GDM1 (cell line): ENCODE measurements at places on chromosomes 13 and 19.

DNA sequence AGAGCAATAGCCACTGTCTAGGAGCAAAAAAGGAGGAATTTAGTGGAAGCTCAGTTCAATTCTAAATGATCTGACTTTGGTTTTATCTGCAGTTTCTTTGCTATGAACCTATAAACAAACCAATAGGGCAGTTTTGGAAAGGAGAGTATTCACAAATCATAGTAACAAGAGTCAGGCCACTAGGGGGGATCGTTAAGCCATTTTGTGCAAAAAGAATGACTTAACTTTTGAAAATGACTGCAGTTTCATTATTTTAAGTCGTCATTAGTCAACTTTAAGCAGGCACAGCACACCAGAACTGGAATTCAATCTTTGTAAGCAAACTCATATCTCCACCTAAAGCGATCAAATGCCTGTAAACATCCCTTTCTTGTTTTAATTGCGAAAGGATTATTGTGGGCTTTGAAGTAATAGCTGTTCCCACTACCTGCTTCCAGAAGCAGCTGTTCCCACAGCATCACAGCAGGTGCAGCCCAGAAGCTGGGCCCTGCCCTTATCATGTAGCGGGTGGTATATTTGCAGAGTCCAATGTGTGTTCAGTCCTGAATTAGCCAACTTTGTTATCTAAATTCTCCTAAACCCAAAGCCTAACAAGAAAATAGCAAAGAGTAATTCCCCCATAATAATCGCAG, 51.5 kb downstream of the SOX21 start:
- no peak for DNase-seq

- DNase-seq: no peak
These were observed 102.7 kb upstream of the POSTN start for GRCh38 chr13:37701306-37701705.

GRCh38 chr13:28717170-28717569, 1.6 kb downstream of the SLC46A3 start:
- no peak for DNase-seq

DNA sequence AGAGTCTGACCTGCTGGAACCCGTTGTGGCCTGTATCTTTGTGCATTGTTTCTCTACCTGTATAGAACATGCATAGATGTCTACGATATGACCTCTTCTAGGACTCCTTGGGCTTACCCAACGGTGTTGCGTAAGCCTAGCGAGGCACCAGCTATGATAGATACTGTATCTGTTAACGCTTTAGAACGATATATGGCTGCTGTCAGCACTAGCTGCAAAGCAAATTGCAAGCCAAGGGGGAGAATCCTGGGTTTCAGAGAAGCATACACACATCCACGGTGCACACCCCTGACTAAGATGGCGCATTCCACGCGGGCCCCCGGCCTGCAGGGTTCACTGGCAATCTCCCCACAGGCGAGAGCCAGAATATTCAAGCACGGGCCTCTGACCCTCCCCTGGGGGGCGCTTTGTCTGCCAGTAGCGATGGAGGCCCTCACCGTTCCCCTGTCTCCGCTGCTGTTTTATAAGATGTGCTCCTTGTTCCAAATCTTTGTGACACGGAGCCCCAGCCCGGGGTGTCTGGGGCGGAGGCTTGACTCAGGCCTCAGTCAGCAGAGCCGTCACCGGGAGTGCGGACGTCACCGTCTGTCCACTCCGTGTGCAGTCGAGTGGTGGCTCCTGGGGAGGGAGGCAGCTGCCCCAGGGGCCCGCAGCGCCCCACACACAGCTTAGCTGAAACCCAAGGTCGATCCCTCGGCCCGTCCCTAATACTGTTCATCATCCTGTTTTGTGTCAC, 12.9 kb upstream of the RPS15 start:
- DNase-seq: no peak

GRCh38 chr19:39438270-39438934, 2.7 kb upstream of the RPS16 start:
- no peak for DNase-seq

- no peak for DNase-seq
These were observed 180.3 kb downstream of the SHISA2 start for GRCh38 chr13:25871389-25872125.

GRCh38 chr13:28494778-28495537, at the start of gene FLT1:
FLT1 (minus strand) TSS chr13:28495128; CDS start chr13:28494843, 285 bp downstream.
- DNase-seq: no peak

DNA sequence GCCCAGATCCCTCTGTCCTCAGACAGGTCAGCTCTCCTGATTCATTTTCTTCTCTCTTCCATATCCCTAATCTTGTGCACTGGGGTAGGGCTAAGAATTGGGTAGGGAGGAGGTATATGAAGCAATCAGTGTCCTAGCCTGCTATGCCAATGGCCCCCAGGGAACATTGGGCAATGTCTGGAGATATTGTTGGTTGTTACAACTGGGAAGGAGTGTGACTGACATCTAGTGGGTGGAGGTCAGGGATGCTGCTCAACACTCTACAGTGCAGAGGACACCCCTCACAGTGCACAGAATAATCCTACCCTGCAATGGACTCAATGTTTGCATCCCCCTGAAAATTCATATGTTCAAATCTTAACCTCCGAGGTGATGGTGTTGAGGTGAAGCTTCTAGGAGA, 57.5 kb downstream of the CPAMD8 start:
- DNase-seq: no peak

DNA sequence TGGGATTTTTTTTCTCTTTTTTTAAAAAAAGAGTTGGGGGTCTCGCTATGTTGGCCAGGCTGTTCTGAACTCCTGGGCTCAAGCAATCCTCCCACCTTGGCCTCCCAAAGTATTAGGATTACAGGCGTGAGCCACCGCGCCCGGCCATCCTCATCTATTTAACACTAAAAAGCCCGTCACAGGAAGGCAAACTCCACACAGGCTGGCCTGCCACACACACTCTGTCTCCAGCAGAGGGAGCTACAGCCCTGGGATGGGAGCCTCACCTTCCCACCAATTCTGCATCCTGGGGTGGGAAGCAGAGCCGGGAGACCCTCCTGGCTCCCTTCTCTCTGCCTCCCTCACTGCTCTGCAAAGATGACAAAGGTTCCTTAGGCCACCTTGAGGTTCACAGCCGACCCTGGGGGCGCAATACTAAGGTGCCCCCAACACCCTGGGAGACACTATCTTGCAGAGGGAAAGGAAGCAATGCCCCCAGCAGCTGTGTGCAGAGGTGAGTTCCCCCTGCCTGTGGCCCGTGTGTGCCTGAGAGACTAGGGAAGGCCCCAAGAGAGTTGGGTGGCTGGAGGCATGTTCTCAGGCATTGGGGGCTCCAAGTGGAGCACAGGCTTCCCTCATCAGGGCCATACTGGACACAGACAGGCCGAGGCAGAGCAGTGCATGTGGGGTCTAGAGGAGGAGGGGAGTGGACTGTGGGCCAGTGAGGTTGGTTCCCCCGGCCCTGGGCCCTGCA, 27.4 kb upstream of the TIMM44 start:
- no peak for DNase-seq

DNA sequence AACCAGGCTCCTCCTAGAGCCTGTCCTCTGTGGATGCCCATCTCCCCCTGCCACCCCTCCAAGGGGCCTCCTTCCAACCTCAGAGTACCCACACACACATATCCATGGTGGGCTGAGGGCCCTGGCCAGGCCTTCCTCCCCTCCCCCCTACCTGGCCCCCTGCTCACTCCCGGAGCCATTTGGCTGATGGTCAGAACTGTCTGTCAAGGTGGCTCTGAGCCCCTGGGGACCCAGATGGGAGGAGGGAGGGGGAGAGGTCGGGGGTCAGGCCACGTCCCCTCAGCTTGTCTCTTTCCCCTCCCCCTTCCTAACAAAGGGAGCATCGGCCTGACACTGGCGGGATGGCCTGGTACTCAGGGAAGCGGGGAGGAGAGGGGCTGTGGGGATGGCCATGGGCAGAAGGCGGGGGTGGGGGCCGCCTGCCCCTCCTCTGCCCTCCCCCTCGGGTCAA, 18.7 kb upstream of the POU2F2 start:
- DNase-seq: no peak

DNA sequence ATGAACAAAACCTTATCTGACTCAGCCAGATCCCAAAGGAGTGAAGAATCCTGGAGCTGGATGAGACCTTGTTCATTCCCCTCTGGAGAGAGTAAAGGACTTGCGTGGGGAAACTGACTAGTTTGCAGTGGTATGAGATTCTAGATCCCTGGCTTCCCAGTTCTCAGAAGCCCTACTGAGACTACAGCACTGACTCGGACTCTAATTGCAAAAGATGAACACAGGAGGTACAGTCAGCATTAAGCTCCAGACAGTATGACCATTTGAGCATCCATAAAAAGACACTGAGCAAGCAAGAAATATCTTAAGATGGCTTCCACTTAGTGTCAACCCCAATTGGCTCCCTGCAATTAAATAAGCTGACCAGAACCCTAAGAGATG, 6.8 kb downstream of the ZC3H4 start:
- DNase-seq: no peak

- no peak for DNase-seq
These were observed 50.1 kb upstream of the ATP12A start for GRCh38 chr13:24630121-24630520.

DNA sequence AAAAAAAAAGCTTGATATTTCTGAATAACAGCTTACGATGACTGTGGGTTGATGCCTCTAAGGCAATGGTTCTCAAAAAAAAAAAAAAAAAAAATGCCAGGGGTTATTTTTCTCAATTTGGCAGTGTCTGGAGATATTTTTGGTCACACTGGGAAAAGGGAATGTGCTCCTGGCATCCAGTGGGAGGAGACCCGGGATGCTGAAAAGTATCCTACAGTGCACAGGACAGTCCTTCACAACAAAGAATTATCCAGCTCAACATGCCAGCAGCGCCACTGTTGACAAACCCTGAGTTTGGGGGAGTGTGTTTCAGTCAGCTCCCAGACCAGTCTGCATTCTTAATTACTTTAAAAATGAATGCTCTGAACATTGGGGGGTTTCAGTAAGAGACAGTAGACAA, 54.5 kb downstream of the FLT3 start:
- DNase-seq: no peak

GRCh38 chr13:51524829-51525566, 59.3 kb upstream of the WDFY2 start:
- DNase-seq: no peak

DNA sequence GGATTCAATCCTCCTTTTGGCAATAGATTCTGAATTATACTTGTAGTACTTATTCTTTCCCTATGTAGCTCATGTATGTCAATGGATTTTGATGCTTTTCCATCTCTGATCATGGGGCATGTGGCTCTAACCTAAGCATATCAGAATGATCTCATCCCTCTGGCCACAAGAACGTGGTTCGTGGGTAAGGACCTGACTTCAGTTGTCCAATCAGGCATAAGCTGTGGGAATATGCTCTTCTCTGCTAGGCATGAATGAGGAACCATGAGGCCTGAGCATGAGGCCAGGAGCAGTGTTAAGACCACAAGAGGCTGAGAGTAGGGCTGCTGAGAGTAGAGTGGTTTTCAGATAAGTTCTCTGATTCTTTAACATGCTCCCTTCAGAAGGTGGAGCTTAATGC, 292.4 kb upstream of the TSHZ3 start:
- DNase-seq: no peak

- DNase-seq: peak; percentile 94
These were observed at the start of gene ALG5 for GRCh38 chr13:36999054-36999714. ALG5 (minus strand) TSS chr13:36999340; CDS start chr13:36999300, 40 bp downstream.

DNA sequence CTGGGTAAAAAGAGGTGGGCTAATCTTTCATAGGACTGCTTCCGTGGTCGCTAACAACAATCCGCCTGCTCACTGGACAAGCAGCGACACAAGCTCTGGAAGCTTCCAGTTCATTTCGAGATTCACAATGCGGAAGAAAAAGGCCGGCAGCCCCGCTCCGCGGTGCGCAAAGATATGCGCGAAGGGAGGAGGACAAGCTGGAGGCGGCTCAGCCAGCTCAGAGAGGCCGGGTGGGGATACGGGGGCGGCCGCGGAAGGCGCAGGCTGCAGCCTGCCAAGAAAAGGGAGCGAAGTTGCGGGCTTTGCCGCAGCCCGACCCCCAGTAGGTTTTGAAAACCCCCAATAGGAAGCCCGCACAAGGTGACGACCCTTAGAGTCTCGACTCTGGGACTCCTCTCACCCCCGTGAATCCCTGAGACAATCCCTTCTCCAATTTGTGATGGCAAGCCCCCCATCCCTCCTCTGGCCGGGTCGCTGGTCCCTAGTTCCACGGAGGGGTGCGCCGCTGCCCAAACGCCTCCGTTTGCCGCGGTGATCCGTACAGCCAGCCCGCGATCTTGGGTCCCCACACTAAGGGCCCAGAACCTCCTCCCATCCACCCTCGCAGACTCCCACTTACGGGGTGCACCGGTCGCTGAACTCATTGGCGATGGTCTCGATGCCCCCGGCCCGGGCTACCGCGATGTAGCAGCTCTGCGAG, 697 bp downstream of the HSPH1 start:
- peak; percentile 68 for DNase-seq

DNA sequence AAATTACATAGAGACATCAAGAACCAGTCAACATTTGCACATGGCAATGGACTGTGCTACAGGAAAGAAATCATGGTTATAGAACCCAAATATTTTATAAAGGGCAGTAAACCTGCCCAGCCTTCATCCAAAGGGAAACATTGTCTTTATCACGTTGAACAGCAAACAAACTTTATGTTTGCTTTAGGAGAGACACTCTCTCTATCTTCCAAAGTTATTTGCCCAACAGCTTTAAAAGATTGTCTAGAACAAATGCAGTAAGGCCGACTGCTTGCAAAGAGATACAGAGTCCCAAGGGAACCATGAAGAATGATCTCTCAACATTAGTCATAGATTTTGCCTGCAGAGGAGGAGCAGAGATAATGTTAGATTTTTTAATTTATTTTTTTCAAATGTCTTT, 1323.5 kb upstream of the SLC10A2 start:
- no peak for DNase-seq

- DNase-seq: no peak
These were observed 78.6 kb downstream of the ZIC5 start for GRCh38 chr13:99892866-99893504.

- no peak for DNase-seq
These were observed 312.5 kb downstream of the DCLK1 start for GRCh38 chr13:35818633-35819067.

GRCh38 chr19:3154957-3155736, 19.3 kb downstream of the GNA15 start:
- DNase-seq: peak; percentile 94

GRCh38 chr13:110130431-110130830, 176.5 kb downstream of the COL4A1 start:
- no peak for DNase-seq

- no peak for DNase-seq
These were observed 5.0 kb downstream of the EBI3 start for GRCh38 chr19:4234142-4234861.
